Globus pallidus (tissue), 1 donor: ENCODE measurements at places on chromosomes 4 and X.

DNA sequence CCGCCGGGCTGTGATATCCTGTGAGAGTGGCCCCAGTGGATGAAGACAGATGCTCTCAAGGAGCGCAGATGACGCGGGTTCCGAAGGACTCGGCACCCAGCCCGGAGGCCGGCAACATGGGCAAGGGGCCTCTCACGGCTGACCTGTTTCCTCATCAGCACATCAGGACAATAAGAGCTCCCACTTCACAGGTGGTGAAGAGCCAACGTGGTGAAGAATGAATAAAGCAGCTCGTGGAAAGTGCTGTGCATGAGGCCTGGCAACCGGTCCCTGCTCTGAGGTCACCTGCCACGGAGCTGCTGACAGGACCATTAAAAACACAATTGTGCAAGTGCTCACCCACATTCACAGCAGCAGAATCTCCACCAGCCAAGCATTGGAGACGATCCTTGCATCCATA, 22.9 kb downstream of the ABLIM2 start:
- DNase-seq: no peak

DNA sequence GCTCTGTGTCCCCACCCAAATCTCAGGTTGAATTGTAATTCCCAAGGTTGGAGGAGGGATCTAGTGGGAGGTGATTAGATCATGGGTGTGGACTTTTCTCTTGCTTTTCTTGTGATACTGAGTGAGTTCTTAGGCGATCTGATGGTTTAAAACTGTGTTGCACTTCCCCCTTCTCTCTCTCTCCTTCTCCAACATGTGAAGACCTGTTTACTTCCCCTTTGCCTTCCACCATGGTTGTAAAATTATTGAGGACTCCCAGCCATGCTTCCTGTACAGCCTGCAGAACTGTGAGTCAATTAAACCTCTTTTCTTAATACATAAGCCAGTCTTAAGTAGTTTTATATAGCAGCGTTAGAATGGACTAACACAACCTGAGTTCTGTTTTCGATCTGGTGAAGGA, 738.2 kb downstream of the ARAP2 start:
- DNase-seq: no peak

GRCh38 chrX:33128048-33128805, 83.1 kb downstream of the DMD start:
- no peak for DNase-seq

- no peak for DNase-seq
Observed at GRCh38 chrX:38560776-38561125, 591 bp upstream of the TSPAN7 start.

DNA sequence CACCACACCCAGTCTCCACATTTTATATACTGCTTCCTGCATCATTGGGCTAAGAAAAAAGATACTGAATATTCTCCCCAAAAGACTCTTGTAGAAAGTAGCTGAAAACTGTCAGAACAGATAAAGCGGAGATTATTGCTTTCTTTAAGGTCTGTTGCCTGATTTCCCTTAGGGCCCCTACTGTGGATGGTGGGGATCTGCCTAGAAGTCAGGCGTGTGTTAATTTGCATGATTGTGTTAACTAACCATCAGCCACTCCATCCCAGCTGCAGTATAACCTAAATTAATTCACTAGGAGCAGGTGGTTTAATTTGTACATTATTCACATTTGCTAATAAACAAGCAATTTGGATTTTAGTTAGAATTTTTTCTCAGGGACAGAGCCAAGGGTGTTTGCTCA, 360.3 kb downstream of the FBXW7 start:
- no peak for DNase-seq

DNA sequence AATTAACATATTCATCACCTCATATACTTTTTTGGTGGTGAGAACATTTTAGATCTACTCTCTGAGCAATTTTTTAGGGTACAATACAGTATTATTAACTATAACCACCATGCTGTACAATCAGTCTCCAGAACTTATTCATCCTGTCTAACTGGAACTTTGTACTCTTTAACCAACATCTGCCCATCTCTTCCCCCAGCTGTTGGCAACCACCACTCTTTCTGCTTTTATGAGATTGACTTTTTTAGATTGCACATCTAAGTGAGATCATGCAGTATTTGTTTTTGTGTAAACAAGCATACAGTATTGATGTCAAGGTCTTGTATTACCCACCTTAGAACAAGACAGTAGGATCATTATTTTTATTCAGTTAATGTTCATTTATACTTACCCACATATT, 516.8 kb downstream of the RPA4 start:
- no peak for DNase-seq

- no peak for DNase-seq
Observed at GRCh38 chrX:148043271-148043855, 62.2 kb downstream of the FMR1NB start.

DNA sequence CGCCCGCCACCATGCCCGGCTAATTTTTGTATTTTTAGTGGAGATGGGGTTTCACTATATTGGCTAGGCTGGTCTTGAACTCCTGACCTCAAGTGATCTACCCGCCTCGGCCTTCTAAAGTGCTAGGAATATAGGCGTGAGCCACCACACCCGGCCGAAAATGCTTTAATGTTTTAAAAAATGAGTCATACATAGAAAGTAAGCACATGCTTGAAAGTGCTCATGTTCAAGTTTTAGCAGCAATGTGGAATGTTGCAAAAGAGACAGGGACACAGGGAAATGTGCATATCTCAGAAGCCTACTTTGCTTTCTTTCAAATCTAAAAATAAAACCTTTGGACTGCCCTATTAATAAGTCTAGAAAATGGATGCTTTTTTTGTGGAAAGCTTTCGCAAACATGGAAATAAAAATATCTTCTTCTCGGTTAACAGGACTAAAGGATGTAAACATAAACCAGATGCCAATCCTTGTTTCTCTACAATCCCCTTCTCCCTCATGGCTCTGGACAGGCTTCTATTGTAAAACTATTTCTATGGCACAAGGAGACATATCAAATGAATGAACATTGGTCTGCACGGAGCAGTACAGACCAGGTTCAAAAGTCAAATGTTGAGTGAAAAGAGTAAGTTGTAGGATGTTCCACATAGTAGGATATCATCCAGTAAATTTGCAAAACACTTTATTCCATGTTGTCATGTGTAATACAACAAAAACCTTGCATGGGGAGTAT, 15.0 kb downstream of the MECP2 start:
- no peak for DNase-seq
